ENCODE measurements at places on chromosomes 2 and 18. TPM values are rescaled to one million over a fixed set of nuclear protein-coding genes. Genes with fewer than 3 reads are reported as not detected.

DNA sequence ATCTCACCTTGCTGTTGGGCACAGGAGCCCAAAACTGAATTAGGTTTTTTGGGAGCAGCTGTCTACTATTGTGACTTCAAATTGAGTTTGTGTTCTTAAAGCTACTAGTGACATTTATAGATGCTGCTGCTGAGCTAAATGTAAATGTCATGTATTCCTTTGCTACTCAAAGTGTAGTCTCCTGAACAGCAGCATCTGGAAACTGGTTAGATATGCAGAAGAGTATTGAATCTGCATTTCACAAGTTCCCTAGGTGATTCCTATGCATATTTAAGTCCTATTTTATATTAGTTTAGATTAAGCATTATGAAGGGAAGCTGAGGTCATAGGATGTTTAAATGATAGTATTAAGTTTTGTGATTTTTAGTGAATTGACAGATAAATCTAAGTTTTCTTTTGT lies 67.5 kb downstream of the RAB3GAP1 start:
- DNase-seq, result no peak

ASXL2 gene
- total RNA-seq, result 14.1 TPM

- DNase-seq, result no peak
These were observed 731.1 kb downstream of the RNF144A start for GRCh38 chr2:7648221-7648795.

ALK gene
- total RNA-seq, result 2.9 TPM

EPB41L3 gene
- 95.8 TPM for total RNA-seq

GRCh38 chr18:32300914-32301313 lies 111.1 kb downstream of the MEP1B start:
- no peak for DNase-seq

DNA sequence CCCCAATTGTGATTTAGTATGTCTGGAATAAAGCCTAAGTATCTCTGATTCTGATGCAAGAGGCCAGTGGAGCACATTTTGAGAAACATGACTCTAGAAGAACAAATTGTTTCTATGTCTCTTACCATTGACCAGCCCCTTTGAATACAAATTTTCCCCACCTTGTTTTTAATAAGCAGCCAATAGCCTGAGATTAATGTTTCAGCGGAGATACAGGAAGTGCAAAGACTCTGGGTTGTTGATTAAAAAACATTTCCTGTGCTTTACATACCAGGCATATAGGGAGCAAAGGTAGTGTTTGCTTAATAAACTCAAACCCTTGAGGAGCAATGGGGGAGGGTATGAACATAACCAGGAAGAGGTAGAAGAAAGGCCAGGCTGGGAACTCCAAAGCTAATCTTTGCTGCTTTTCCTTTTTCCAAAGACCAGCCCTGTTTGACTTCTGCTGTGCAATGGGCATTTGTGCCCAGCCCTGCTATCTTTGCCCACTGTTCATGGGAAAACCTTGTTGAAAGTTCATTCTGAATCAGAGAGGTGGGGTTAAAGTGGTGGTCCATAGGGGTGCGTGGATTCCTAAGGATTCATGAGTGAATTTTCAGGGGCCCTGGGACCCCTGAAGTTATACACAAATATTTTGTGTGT lies 29.3 kb downstream of the UPP2 start:
- DNase-seq, result no peak

GRCh38 chr18:75365837-75366236 lies 61.7 kb downstream of the SMIM21 start:
- DNase-seq, result no peak

Measured in sigmoid colon (tissue), 7 donors.